ENCODE measurements at places on chromosomes 7 and 10.

GRCh38 chr10:11794566-11794965 is 28.6 kb upstream of the PROSER2 start:
- DNase-seq: no peak

- DNase-seq: peak; percentile 76
Observed at GRCh38 chr10:123519861-123520260, 146.3 kb upstream of the GPR26 start.

- no peak for DNase-seq
Observed at GRCh38 chr10:72499701-72500100, 126.2 kb downstream of the MICU1 start.

GRCh38 chr7:22949944-22950343 is 64.0 kb downstream of the HYCC1 start:
- no peak for DNase-seq

- DNase-seq: no peak
Observed at GRCh38 chr10:66927971-66928770, 2.3 kb downstream of the LRRTM3 start.
